ENCODE measurements at places on chromosomes 12 and 14.

DNA sequence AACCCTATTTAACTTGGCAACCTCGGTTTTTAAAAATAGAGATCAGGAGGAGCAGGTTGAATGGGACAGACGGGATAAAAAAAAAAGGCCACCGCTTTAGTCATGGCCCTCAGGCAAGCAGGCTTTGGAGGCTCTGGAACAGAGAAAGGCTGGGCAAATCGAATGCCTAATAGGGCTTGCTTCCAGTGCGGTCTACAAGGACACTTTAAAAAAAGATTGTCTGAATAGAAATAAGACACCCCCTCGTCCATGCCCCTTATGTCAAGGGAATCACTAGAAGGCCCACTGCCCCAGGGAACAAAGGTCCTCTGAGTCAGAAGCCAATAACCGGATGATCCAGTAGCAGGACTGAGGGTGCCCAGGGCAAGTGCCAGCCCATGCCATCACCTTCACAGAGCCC, 265.8 kb downstream of the CPNE8 start:
- DNase-seq, result no peak

DNA sequence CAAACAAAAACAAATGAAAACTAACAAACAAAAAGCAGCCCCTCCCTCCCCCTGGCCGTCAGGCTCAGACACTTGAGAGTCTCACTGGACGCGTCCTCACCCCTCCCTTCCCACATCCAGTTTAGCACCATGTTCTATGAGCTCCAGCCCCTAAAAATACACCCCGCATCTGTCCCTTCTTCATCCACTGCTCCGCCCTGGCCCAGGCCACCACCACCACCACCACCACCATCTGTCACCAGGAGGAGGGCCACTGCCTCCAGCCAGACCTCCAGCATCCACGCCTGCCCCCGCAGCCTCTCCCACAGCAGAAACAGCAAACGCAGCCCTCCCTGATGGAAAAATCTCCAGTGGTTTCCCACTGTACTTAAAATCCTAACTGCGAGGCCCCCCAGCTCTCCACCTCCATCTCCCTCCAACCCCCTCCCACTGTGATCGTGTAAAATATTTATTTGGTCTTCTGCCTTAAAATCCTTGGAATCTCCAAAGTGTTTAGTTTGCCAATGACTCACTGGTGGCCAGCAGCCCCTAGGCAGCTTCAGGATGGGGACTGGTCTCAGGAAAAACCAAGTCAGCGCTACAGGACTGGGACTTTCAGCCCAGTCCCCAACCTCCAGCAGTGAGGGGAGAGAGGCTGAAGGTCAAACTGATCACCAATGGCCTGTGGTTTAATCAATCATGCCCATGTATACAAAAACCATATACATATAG, 95.1 kb downstream of the SCARB1 start:
- no peak for DNase-seq

DNA sequence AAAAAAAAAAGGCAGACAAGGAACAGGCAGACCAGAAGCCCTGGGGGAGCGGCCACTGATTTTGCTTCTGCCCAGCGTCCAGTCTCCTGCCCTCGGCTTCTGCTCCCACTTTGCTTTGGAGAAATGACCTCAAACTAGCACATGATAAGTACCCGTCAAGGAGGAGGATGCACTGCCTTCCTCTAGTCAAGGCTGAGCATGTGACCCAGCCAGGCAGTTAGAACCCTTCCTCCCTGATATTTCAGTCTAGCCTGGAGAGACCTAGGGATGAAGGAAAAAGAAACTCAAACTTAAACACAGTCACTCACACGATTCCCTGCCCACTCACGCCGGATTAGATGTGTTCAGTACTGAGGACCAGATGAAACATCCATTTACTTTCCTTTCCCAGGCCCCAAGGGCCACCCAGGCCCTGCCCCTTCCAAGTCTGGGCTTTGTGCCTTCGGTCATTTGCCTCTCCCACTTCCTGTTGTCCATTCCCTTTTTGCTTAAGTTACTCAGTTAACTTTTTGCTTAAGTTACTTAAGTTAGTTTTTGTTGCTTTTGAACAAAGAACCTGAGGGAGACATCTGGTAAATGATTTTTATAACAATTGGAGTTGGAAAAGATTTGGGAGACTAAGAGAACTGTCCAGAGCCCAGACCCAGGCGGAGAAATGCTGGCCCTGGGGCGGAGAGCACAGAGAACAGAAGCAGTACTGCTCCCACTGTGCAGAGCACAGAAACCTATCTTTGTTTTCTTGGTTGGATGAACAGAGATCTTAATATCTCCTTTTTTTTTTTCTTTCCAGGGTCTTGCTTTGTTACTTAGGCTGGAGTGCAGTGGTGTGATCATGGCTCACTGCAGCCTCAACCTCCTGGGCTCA, 23.0 kb upstream of the TTC7B start:
- DNase-seq, result no peak

GRCh38 chr12:125983094-125983783, 918.0 kb downstream of the AACS start:
- DNase-seq, result no peak

- DNase-seq, result no peak
These were observed 109.3 kb downstream of the LGR5 start for GRCh38 chr12:71548893-71549292.

DNA sequence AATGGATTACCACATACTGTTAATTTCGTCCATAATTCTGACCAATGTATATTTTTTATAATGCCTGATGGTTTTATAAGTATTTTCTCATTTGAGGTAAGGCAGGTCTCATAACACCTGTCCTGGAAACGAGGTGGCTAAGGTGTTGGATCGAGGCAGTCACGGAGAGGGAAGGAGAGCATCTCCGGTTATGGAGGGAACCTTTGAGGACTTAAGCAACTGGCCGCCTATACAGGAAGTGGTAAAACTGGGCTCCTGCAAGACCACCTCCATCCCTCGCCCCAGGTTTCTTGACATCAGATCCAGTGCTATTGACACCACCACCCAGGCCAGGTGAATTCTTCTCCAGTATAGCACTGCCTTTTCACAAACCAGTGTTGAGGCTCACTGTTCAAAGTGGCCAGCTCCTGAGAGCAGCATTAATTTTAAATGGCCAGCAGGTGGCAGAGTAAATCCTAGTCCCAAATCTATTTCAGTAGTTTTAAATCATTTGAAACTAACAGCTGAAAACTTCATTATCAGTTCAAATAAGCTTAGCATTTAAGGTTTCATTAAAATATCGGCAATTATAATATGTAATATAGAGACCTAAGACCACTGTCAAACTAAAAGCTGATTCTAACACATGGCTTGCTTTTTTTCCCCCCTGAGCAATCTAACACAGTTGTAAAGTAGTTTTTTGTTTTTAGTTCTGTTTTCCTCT, 100.8 kb downstream of the PPM1A start:
- DNase-seq, result no peak

- no peak for DNase-seq
These were observed 6.5 kb upstream of the PPFIBP1 start for GRCh38 chr12:27517546-27517945.

DNA sequence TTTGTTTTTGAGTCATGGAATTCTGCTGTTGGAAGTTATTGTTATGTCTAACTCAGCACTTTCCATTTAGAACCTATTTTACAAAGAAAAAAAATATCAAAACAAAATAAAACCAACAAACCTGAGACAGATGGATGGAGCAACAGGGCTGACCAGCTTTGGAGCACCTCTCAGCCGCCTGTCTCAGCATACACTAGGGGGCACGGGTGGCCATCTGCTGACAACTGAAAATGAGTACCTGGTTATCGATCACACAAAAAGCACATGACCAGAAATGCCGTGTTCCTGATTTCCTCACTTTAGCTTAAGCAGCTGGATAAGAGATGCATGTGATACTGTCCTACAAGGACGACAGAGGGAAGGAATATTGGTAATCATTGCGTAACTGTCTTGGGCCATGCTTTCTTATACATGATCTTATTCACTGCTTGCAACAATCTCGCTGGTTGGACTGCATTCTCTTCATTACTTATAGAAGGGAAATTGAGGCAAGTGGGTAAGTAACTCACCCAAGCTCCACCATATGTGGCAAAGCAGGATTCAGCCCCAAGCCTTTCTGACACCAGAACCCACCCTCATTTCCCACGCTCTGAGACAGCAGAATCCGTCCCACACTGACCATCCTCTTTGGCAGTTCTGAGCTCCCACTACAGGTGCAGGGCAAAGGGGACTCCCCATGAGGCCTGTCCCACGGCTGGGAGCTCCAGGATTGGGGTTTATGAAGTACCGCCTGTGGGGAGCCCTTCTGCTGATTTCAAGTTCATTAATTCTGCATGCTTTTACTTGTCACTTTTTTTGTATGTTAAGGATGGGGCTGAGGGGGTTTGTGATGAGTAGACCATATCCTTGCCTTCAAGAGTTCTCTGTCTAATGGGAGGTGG, 43.5 kb downstream of the C14orf132 start:
- no peak for DNase-seq

GRCh38 chr12:28498850-28499249, 308.6 kb downstream of the CCDC91 start:
- DNase-seq, result no peak

DNA sequence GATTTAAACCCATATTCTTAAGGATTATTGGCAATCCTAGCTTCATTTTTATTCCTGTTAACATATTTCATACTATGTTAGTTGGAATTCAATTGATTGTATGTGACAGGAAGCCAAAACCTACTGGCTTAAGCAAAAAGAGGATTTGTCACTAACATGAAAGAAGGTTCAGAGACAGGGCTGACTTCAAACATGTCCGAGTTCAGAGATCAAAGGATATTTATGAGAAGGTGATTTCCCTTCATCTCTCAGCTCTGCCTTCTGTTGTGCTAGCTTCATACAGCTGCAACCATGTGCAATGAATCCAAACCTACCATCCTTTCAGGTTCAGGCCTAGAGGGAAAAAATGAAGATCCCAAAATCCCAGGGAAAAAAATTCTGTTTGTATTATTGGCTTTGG, 349.7 kb downstream of the ATP23 start:
- DNase-seq, result no peak

- DNase-seq, result no peak
These were observed 5.4 kb upstream of the MRPS35 start for GRCh38 chr12:27705263-27705662.
